ENCODE measurements at places on chromosomes 3 and 15.

GRCh38 chr3:62898530-62899496 lies 23.6 kb upstream of the CADPS start:
- DNase-seq: no peak

DNA sequence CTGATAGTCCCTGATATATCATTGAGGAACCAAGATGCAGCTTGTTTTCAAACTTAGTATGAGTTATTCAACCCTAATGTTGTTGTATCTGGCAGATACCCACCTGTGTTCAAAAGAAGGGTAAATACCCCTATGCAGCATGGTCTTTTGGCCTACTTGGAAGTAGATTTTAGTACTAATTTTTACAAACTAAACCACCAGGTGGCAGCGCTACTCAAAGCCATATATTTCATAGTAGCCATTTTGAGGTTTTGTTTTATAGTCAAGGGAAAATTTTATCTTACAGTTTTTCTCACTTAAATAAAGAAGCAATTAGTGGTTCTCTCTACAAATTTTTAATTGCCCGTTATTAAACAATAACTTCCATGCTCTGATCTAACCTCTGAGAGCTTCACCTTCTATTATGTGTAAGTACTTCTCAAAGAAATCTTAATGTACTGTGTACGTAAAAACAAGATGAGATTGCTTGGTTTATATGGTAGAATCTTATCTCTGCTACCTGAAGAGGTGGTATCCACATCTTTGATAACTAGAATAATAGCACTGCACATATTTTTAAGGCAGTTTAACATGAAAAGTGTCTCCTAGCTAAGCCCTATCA lies 31.5 kb upstream of the MLF1 start:
- DNase-seq: no peak

- no peak for DNase-seq
These were observed 21.6 kb upstream of the RGMA start for GRCh38 chr15:93110502-93111040.

DNA sequence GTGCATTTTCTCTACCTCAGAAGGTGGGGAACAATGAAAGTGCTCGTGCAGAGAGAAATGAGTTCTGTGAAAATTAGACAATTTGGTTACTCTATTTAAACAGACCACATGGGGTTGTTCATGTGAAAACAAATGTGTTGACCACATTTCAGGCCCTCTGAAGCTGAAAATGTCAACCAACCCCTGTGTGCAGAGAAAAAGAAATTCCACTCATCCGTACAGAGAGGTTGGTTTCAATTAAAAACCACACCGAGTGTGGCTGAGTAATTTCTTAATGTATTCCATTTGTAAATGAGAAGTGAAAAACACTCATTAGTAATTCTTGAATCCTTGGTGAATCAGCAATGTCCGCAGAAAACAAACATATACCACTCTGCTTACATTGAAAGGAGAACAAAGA lies 46.9 kb upstream of the SLC7A14 start:
- DNase-seq: peak; percentile 45

DNA sequence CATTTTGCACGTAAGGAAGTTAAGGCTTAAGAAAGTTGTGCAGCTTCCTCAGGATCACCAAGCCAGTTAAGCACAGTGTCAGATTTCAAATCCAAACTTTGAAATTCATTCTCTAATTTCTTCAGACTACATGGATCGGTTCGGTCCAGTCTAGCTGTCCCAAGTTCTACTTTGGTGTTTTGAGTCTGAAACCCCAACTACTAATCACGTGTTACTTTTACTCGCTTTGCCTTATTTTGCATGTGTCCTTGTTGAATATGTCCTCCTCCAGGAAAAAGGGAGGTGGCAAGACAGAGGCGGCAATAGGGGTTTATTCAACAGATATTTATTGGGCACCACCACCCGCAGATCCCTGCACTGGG lies 522 bp upstream of the GXYLT2 start:
- no peak for DNase-seq

DNA sequence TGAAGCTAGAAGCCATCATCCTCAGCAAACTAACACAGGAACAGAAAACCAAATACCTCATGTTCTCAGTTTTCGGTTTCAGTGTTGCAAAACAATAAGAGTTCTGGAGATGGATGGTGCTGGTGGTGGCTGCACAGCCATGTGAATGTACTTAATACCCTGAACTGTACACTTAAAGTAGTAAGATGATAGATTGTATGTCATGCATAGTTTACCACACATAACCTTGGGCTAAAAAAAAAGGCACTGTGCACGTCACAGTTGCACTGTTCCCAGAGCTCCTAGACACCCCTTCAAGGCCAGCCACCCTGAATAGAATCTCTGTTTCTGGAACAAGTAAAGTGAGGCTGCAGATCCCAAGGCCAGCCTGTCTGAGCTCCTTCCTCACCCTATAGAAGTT lies 243.3 kb upstream of the IGF1R start:
- DNase-seq: no peak

Measured in GM18507 (cell line).